ENCODE measurements at places on chromosomes 5 and 9. TPM values are rescaled to one million over a fixed set of nuclear protein-coding genes. Genes with fewer than 3 reads are reported as not detected.

Gene CCNO
- 0.42 TPM for total RNA-seq

DNA sequence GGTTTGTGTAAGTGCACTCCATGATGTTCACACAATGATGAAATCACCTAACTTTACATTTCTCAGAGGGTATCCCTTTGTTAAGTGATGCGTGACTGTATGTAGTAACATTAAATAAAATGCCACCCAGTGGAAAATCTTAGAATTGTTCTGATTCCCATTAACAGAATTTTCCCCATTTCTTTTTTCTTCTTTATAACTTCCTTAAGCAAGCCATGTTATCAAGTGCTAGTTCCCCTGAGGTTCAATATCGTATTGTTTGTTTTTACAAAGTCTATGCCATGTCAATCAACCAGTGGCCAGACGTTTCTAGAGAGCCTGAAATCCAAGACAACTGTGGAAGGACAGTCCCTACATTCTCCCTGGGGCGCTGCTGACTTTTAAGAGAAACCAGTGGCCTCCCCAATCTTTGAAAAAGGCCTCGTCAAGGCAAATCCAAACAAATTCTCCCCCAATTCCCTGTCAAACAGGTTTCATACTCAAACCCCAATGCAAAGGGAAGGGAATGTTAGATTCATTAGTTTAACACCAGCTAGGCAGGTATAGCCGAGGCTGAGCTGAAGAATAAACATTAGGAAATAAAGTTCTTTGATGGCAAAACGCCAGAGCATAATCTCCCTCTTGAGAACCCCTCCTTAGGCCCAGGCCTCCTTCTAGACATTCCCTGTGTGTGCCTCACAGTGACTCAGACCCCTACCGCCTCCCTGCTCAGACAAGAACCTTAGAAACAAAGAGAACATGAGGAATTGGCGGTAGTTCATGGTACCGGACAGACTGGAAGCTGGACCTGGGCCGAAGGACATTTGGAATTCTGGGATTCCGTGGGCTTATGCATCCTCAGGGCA lies 198.7 kb downstream of the GNA14 start:
- no peak for DNase-seq

GRCh38 chr9:95003689-95004410 lies 277.4 kb downstream of the AOPEP start:
- peak; percentile 90 for DNase-seq

DNA sequence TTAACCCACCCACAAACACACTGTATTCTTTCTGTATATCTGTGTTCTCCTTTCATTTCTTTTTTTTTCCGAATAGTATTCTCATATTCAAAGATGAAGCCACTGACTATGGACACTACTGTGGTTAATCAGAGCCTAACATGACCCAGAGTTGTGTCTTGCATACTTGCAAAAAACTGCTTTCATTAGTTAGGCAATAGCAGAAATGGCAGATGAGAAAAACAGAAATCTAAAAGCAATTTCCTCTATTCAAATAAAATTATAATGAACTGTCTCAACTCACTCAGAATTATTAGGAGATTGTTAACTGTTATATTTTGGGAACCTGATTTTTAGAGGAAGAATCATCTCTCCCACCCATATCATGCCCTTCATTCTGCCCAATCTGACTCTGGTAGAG lies 45.9 kb downstream of the FREM1 start:
- DNase-seq, result no peak

GRCh38 chr5:72133212-72133990 lies 26.1 kb downstream of the MAP1B start:
- no peak for DNase-seq

- no peak for DNase-seq
Observed at GRCh38 chr9:92184041-92184564, 68.9 kb upstream of the SPTLC1 start.

Gene SLC6A18
- not detected for total RNA-seq

Gene RMRP
- total RNA-seq, result 18,238 TPM

GRCh38 chr5:161027763-161028162 lies 175.8 kb upstream of the ATP10B start:
- no peak for DNase-seq

DNA sequence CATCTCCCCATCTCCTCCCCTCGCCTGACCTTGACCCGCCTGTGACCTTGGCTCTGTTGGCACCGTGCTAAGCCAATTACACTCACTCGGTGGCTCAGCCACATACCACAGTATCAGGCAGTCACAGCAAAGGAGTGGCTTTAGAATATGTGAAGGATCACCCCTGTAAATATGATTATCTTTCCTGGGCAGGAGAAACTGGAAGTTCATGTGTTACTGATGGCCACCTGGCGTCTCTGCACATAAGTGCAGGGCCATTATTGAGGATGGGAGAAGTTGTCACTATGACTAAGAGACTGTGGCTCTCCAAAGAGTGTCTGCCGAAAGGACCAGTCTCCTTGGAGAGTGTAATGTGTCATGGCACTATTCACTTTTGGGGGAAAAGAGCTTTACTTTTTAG lies 116.9 kb upstream of the S1PR3 start:
- DNase-seq, result no peak

- DNase-seq, result no peak
Observed at GRCh38 chr5:12522116-12522515, 617.9 kb upstream of the CTNND2 start.
